ENCODE measurements at places on chromosomes 1 and 21. TPM values are rescaled to one million over a fixed set of nuclear protein-coding genes. Genes with fewer than 3 reads are reported as not detected.

DNA sequence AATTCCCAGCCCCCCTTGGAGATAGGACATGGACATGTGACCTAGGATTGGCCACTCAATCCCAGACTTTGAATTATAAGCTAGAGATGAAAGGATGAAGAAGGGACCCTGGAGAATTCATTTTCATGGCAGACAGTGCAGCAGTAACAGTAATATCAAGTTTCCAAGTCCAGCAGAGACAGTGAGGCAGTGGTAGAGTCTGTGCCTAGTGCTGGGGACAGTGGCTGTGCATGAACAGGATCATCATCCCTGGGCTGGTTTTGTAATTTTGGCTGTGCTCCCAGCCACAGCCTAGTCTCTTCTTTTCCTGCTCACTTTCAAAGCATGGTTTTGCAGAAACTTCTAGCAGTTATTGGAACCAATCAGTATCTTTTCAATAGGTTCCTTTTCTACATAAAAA is 29.6 kb upstream of the CD84 start:
- DNase-seq, result no peak

DNA sequence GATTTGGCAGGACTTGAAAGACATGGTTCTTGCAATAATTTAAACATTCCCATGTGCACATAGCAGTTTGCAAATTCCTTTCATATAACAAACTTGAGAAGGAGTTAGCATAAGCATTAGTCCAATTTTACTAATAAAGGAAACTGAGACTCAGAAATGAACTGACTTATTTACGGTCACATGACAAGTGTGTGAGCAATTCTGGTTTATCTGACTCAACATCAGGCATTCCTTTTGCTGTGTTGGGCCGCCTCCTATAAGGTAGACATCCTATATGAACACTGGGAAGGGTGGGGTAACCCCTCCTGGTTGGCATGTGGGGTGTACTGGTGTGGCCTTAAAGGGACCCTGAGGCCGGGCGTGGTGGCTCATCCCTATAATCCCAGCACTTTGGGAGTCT is 8.5 kb upstream of the CPT2 start:
- no peak for DNase-seq

GRCh38 chr1:171676823-171677222 is 24.3 kb upstream of the MYOC start:
- no peak for DNase-seq

- DNase-seq, result no peak
Measured at GRCh38 chr1:153659656-153660055, 1.2 kb downstream of the SNAPIN start.

DNA sequence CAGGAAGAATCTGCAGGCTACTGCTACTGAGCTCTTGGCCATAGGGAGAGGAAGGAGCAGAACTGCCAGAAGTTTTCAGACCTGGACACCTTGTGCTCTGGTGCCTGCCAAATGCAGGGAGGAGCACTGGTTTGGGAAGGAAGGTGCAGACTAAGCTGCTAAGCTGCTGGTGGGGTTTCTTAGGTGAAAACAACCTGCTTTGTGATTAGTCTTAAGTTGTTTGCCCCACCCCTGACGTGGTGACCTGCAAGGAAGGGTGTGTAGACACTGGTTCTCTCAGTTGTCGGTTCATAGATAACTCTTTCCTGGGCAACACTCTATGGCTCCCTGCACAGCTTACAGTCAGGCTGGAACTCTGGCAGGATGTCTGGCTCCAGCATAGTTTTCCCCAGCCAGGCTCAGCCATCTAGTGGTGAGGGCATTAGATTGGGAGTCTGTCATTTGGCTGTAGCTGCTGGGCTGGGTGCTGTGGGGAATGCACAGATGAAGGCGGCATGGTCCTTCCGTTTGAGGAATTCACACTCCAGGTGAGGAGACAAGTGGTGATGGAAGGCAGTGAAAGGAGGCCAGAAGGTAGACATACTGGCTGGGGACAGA is 10.3 kb upstream of the S100A10 start:
- DNase-seq, result no peak

The SLAMF7 gene
- 1.3 TPM for total RNA-seq

GRCh38 chr1:54249819-54250435 is 50.0 kb downstream of the MRPL37 start:
- no peak for DNase-seq

GRCh38 chr21:33857846-33858666 is 57.5 kb downstream of the ATP5PO start:
- DNase-seq, result no peak

DNA sequence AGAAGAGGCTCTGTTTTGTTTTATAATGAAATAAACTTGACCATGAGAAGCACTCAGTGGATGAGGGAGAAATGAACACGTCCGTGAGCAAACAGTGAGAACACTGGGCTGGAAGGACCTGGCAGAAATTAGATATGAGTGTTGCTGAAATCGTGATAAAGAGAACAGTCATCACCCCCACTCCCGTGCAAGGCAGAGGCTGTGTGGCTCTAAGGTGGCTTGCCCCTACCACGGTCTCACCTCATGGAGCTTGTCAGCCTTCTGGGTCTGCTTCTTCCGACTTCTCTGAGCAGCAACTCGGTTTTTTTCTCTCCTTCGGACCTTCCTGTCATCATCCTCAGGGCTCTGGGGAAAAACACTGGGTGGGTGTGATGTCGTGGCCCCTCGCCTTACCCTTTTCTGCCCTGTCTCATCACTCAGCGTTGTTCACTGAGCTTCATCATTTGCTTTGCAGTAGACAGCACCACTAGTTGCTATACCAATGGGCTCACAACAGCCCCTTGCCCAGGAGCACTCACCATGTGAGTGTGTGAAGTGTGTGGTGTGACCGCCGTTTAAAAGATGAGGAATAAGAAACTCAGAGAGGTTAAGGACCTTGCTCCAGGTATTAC is 2.8 kb downstream of the BATF3 start:
- DNase-seq, result no peak

DNA sequence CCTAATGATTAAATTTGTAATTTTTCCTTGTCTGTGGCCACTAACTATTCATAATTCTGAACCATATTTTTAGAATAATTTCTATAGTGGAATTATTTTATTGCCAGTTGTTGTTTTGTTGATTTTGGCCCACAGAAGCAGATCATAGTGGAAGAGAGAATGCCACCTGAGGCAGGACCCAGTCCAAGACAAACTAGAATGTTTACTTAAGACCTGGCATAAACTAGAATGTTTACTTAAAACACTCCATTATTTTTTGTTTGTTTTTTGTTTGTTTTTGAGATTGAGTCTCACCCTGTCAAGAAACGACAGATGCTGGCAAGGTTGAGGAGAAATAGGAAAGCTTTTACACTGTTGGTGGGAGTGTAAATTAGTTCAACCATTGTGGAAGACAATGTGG is 310.2 kb downstream of the MRPL39 start:
- DNase-seq, result no peak

The SPRR2B gene
- not detected for total RNA-seq

- no peak for DNase-seq
Measured at GRCh38 chr1:190615818-190616217, 138.2 kb upstream of the BRINP3 start.

DNA sequence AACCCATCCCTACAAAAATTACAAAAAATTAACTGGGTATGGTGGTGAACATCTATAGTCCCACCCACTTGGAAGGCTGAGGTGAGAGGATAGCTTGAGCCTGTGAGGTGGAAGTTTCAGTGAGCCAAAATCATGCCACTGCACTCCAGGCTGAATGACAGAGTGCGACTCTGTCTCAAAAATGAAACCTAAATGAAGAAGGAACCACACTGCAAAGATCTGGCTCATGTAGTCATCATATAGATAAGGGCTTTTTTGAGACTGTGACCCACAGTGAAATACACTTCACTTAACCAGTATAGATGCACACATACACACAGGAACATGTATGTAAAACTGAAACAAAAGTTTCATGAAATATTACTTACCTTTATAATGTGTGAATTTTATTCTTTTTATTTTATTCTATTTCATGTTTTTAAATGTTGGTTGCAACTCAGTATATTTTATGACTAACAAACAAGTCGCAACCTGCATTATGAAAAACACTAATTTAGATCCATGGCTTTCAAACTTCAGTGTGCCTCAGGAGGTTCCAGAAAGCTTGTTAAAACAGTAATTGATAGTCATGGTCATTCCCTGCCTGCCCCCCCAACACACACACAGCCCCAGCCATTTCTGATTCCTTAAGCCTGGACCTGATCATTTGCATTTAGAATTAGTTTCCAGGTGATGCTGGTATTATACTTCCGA is 189.5 kb downstream of the PATJ start:
- DNase-seq, result no peak

DNA sequence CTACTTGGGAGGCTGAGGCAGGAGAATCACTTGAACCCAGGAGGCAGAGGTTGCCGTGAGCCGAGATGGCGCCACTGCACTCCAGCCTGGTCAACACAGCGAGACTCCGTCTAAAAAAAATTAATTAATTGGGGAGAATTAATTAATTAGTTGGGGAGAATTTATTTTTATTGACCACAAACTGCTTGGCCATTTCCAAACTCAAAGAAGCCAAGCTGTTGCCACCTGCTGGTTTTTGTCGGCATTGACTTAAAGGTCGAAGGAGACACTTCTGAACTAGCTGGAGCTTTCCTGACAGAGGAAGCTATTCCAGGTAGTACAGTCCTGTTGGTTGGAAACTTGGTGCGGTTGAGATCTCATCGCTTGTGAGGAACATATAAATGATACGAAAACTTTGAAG is 13.1 kb downstream of the MAP1LC3C start:
- DNase-seq, result peak; percentile 41

- DNase-seq, result no peak
Measured at GRCh38 chr1:6011161-6011945, 19.1 kb upstream of the NPHP4 start.

The OPTC gene
- not detected for total RNA-seq

DNA sequence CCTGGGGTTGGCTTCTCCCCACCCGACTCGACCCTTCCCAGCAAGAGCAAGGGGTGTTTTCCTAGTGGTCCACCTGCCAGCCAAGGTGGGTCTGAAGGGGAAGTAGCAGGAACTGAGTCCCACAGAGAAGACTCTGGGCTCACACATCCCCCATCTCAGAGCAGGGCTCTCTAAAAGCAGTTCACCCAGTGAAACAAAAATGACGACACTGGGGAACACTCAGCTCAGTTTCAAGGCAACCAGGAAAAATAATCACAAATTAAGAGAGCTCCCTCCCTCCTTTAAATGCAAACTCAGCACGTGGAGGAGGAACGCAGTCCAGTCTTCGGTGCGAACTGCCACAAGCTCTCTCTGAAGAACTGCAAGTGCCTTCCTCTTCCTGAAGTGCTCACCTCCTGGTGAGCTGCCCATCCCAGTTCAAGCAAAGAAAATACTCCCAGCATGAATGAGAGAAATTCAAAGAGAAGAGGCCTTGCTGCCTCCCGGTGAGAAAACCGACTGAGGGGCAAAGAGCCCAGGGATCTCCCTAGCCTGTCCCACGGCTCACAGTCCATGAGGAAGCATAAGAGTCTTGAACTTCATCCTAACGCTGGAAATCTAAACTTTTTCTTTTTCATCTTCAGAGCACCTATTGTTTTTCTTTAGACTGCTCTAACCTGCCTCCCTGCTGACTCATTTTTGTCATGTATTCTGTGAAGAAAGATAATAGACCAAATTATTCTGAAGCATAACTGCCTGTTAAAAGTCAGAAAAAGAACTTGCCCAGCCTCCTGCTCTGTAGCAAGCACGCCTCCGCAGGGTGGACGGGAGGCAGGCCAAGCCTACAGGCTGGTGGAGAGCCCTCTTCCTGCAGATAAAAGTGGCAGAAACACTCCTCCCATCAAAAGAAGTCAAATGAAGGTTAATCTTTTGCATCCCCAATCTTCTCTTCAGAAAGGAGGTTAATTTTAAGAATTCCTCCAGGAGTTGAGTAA is 281.4 kb downstream of the HHIPL2 start:
- no peak for DNase-seq

The PGLYRP3 gene
- not detected for total RNA-seq

DNA sequence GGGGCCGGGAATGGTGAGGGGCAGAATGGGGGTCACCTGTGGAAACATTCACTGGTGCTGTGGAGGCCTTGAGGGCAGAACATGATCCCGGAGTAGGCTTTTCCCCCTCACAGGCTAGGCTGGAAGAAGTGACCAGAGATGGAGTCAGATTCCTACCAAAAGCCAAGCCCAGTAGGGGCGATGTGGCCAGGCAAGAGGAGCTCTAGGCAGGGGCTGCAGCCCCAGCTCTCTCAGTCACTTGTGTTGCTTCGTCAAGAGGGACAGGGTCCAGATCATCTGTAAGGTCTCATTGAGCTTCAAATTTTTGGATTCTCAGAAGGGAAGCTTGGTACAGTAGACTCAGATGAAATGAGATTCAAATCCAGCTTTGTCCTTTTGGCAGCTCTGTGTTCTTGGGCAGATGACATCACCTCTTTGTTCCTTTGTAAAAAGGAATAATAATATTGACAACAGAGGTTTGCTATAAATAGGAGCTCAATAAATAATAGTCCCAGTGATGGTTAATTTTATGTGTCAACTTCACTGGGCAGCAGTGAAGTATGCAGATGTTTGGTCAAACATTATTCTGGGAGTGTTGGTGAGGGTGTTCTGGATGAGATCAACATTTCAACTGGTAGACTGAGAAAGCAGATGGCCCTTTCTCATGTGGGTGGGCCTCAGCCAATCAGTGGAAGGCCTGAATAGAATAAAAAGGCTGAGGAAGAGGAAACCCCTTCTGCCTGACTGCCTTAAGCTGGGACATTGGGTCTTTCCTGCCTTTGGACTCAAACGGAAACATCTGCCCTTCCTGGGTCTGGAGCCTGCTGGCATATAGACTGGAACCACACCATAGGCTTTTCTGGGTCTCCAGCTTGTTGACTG is 324.7 kb upstream of the USP24 start:
- no peak for DNase-seq

- no peak for DNase-seq
Measured at GRCh38 chr1:193677874-193678273, 491.5 kb upstream of the B3GALT2 start.

GRCh38 chr1:226457307-226457712 is 49.4 kb upstream of the PARP1 start:
- DNase-seq, result no peak

- no peak for DNase-seq
Measured at GRCh38 chr1:102105931-102106550, 109.3 kb upstream of the OLFM3 start.

The HES2 gene
- total RNA-seq, result 0.26 TPM

The SH3BGR gene
- not detected for total RNA-seq

The LRIG2 gene
- total RNA-seq, result 9.9 TPM

- DNase-seq, result no peak
Measured at GRCh38 chr1:43572538-43572937, 41.9 kb downstream of the PTPRF start.

DNA sequence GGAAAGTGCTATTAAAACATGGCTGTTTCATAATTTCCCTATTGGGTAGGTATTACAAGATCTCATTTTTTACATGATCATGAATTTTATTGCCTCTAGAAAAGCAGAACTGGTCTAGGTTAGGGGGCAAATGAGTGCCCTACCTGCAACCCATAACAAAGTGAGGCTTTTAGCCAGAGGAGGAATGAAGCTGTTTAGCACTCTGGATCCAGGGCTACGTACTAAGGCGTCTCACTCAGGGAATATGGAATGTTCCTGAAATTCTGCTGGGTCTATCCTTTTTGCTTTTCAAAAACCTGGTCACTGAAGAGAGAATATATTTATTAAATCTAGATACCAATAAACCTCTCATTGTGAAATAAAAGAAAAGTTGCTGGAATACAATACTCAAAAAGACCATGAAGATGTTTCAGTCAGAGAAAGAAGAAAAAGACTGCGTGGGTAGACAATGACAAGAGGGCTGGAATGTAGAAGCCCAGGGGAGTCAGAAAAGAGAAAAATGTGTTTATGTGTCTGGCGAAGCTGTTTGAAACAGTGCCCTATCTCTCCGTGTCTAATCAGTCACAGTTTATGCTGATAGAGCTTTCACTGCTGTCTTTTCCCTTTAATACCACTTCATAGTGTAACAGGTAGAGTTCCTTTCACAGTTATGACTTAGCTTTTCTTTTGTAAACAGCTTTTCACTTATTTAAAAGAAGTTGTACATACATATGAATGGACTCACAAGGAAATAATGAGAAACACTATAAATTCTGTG is 25.0 kb upstream of the SYDE2 start:
- no peak for DNase-seq
